HEK293T (cell line): ENCODE measurements at places on chromosomes 4 and X.

- DNase-seq, result no peak
Observed at GRCh38 chrX:39805022-39805421, 292.7 kb downstream of the BCOR start.

- no peak for DNase-seq
Observed at GRCh38 chrX:49058794-49059193, at the start of gene CCDC120. CCDC120 (plus strand) TSS chrX:49058999; CDS start chrX:49062042, 3,043 bp downstream.

DNA sequence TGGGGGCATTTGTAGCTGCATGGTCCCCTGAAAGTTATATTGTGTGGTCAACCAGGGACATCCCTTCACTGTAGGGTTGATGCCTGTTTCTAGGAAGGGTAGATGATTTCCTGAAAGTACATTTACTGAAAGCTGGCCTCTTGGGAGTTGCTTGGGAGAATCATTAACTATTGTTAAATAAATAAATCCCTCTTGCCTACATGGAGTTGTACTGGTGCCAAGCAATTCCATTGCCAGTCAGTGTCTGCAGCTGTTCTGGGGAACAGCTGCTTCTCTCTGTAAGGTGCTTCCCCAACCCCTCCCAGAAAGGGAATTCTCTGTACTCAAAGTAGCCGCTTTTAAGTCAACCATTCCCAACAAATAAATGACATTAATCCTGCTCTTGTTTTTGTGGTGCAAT is 51.1 kb downstream of the C4orf51 start:
- DNase-seq, result no peak

GRCh38 chrX:114710571-114710970 is 126.7 kb downstream of the HTR2C start:
- no peak for DNase-seq

- no peak for DNase-seq
Observed at GRCh38 chr4:136751556-136751955, 780.7 kb downstream of the PCDH18 start.

DNA sequence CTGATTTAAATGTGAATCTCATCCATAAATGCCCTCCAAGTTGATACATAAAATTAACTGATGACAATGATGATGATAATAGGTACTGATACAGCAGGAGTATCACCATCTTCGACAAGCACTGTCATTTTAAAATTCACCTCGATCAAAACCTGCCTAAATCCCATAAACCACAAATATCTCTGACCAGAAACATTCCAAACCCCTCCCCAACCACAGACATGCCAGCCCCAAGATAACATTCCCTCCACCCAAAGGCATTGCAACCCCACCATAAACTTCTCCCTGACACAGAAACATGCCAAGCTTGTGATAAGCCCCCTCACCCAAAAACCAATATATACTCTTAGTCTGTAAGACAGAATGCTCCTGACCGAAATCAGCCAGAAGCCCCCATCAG is 63.7 kb upstream of the WDFY3 start:
- DNase-seq, result no peak

DNA sequence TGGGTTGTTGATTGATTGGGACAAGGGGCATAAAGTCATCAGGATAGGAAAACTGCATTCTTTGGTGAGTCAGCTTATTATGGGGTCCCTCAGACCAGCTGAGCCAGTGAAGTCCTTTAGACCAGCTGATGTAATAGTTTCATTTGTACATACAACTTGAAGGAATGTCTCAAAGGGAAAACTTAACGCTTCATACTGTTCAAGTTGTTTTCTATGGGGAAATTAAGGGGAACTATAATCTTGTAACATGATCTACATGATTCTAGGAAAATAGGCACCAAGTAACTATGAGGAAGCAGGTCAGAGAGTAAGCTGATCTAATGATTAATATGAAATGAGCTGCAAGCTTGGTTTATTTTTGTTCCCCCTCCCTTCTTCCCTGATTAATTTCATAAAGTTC is 175.1 kb upstream of the GRID2 start:
- no peak for DNase-seq

GRCh38 chr4:131764730-131765129 is 1384.4 kb upstream of the PCDH10 start:
- no peak for DNase-seq

- DNase-seq, result no peak
Observed at GRCh38 chr4:154184238-154184637, 307.4 kb downstream of the DCHS2 start.

DNA sequence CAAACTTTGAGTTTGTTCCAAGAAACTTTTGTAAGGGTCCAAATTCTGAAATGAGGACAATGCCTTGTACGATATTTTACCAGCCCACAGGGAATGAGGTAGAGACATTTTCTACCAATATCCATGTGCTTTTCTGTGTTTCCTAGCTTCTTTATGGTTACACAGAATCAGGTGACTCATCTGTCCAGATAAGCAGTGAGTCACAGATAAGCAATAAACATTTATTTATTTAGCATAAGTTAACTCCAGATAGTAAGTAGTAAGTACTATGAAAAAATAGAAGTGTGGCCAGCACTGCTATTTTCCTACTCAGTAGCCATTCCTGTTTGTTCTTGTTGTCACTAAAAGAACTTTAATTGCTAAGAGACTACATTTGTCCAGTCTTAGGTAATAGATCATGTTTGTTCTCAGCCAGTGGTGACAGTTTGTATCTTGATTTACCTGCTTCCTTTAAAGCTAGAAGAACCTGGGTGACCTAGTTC is 7.4 kb downstream of the AFF1 start:
- DNase-seq, result no peak

- DNase-seq, result no peak
Observed at GRCh38 chrX:31706466-31706865, 634.6 kb upstream of the FTHL17 start.

DNA sequence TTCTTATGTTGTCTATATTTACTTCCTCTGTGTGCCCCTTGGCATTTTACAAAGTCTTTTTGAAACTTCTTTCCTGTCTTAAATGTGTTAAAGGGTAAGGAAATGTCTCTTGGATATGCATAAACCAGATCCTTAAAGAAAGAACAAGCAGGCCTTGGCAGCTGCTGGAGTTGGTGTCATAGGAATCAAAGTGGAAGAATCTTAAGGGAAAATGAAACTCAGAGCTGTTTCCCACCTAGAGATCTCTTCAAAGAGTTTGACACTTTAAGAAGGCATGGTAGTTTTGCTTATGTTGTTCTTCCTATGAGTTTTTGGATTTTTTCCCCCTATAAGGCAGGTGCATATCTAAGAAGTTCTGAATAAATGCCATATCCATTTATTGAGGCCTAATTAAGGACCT is 37.0 kb upstream of the CWH43 start:
- no peak for DNase-seq
